ENCODE measurements at places on chromosomes 12 and 14. TPM values are rescaled to one million over a fixed set of nuclear protein-coding genes. Genes with fewer than 3 reads are reported as not detected.

KCNH3 gene
- 1.7 TPM for total RNA-seq

GMFB gene
- 94.1 TPM for total RNA-seq

TSHR gene
- not detected for total RNA-seq

DNA sequence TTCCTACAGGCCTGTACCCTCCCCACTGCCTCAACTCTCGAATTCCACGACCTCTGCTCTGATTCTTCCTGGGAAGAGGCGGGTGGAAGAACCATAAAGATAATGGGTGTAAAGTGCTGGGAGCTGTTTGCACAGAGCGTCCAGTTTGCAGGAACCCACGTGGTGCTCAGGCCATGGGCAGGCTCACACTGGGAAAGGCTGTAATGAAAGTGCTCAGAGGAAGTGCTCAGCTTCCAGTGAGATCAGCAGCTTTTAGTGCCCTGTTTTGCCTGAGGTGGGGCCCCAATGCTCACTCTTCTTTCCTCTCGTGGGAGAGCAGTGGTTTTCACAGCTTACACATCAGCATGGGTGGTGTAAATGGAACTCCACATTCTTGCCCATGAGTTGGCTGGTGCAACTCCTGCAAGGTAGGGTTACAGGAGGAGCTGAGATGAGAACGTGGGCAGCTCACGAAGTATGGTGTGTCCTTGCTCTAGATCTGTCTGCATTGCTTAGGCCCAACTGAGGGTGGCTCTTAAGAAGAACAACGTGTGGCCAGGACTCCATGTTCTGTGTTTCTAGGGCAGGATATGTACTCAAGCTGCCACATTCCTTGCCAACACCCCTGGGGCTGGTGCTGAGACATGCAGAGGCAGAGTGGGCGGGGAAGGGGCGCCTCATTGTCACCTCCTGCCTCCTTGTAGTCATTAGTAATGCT lies 2.9 kb downstream of the TMEM63C start:
- DNase-seq, result peak; percentile 52

DNA sequence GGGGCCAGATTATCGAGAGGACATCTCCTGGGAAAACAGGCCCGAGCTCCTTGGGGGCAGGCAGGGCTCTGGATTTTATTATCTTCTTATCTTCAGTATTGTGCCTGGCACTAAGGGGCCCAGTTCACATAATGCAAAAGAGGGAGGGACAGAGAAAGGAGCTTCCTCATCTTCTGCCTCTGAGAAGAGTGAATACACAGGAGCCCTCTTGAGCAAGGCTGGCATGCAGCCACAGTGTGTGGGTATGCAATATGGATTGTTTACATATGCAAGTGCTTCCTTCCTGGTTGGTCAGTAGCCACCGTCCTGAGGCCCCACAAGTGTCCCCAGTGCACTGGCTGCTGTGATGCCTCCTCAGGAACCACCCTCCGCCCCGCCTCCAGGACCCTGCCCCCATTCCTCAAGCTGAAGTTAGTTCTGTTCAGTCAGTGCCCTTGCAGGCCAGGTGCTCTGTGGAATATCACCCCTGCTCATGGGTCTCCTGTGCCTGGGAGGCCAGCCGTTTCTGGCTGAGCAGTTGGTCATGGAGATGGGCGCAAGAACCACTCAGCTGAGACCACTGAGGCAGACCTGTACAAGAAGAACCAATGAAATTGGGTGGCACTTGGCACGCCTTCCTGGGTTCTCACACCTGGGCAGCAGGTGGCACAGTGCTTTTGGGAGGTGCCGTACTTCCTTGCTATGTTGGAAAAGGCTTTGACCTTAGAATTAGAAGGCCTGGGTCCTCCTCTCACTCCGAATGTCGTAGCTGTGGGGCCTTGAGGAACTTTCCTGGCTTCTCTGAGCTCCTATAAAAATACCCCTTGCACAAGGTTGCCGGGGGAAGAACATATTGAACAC lies 35.1 kb upstream of the ACTN1 start:
- DNase-seq, result no peak

DNA sequence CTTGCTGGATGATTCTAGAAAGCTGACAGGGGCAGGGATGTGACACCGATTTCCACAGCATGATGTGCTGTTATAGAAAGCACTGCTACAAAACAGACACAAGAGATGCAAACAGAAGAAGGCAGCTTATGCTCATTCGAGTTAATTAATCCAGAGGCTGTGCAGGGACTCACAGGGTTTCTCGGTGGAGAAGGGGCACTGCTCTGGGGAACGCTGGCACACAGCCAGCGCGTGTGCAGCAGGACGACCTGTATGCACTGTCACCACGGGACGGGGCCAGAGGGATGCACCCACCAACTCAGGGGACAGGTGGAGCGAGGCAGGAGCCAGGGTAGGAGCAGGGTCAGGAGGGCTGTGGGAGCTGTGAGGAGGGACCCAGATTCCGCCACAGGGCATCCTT lies 143.5 kb downstream of the RIMBP2 start:
- no peak for DNase-seq

GRCh38 chr14:78666336-78667056 lies 496.3 kb downstream of the NRXN3 start:
- no peak for DNase-seq
